ENCODE measurements at places on chromosomes 1 and 21. TPM values are rescaled to one million over a fixed set of nuclear protein-coding genes. Genes with fewer than 3 reads are reported as not detected.

- DNase-seq, result peak; percentile 78
These were observed 122.8 kb upstream of the USP24 start for GRCh38 chr1:55337801-55338447.

DNA sequence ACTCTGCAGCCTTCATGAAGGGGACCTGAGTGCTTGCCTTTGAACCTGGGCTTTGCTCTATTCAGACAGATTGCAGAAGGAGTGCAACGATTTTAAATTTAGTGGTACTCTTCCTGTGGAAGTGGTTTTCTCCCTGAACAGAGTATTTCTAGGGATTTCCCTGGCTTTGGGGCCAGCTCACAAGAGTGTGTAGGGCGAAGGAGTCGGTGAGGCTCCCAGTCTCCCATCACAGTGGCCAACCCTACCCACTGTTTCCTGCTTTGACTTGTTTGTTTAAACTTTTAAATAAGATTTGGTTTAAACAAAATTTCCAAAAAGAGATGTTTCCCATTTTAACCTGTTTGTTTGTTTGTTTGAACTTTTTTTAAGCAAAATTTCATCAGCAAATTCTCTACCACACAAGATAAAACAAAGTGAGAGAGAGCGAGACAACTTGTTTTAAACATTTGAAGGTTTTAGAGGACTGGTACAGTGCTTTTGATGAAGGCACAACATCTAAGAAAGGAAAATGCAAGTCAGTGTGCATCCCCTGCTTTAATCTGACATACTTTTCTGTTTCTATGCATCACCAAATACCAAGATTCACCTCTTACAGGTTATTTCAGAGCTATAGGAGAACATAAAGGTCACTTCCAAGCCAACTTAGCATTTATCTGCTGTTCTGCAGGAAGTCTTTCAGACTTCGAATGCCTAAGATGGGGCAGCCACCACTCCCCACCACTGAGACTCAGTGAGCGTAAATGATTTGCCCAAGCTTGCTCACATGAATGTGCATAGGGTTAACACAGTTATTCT lies 6.6 kb downstream of the SELP start:
- no peak for DNase-seq

- DNase-seq, result peak; percentile 95
These were observed 68.1 kb downstream of the URB2 start for GRCh38 chr1:229694053-229694693.

GRCh38 chr1:231387770-231388669 lies 34.1 kb downstream of the EGLN1 start:
- peak; percentile 51 for DNase-seq

DNA sequence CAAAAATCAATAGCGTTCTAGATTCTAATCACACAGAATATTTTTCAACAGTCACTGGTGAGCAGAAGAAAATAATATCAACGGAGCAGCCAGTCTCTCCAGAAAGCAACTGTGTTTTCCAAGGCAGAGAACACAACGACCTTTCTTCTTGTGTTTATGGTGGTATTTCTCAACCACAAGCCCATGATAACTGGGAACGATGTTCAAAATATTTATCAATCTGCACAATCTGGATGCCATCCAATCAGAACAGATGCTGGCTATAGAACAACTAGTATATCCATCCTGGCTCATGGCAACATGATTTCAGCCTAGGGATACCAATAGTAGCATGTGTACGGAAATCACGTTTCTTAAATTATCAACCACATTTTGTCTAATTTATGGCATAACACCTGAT lies 162.7 kb upstream of the RUNX1 start:
- DNase-seq, result no peak

DNA sequence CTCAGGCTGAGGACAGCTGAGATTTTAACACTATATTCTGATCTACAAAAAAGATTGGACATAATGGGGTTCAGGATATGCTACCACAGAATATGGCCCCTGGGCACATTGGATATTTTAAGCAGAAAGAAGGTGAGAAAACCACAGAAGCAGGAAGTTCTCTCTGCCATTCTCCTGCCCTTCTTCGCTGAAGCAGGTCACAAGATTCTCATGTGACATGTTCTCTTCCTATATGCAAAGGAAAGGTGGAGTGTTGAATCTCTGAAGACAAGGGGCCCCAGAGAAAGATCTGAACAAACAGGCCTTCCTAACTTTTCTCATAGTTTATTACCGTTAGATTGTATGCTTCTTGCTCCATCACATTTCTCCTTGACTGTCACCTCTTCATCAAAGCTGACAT lies 285.7 kb downstream of the S1PR1 start:
- no peak for DNase-seq

- no peak for DNase-seq
These were observed 48.6 kb upstream of the RGL1 start for GRCh38 chr1:183756326-183756725.

GRCh38 chr1:42971841-42972291 lies 13.2 kb upstream of the SLC2A1 start:
- DNase-seq, result peak; percentile 95

DNA sequence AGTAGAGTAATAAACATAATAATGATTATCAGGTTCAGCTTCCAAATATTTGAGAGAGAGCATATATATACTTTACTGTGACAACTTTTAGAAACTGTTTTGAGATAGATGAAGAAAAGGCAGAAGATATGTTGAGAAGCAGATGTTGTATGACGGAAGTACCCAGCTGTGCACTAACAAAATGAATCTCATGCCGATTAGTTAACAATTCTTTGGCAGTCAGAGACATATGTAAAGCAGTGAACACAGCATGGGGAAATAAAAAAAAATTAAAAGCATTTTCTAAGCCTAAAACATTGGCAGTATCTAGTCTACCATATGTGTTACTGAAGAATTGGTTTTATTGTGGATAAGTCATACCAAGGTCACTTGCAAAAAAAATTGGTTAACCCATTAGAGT lies 51.8 kb downstream of the MAGI3 start:
- no peak for DNase-seq

DNA sequence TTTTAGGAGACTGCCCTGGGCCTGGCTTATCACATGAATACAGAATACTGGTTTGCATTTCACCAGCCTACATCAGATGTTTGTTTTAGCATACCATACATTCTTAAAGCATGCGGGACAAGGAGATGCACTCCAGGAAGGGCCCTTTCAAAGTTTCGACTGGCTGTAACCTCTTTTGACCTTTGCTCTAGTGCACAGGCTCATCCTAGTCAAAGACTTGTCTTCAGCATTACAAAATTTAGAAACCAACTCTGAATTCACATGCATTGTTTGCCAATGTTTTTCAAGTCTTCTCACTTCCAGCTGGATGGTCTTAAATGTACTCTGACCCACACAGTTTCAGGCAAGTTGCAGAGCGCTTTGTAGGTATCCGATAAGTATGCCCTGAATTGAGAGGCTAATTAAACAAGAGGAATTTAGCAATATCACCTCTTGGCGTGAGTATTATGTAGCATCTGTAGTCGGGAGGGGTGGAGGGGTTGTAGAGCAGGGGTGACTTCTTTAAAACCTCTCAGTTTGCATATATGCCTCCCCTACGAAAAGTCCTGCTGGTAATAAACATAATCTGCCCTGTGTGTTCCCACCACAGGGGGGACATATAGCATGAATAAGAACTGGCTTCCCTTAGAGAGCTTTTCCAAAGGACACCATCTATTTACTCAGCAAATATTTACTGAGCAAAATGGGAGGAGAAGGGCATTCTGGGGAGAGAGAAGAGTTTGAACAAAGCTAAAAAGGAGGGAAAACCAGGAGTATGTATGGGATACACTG lies 24.4 kb upstream of the AHCYL1 start:
- DNase-seq, result peak; percentile 71

DNA sequence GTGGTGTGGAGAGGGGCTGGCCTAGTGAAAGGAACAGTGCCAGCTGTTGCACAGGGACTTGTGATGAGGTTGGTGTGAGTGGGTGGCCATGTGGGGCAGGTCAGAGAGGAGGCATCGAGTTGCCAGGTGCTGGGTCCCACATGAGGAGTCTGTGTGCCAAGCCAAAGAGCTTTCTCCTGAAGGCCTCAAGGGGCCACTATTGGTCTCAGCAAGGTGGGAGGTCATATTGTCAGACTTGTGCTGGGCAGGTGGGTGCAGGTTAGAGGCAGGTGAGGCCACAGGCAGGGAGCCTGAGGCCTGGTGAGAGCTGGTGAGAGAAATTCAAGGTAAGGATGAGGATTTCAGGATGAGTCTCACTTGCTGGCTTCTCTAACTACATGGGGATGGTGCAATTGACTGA lies 256.8 kb downstream of the DISC1 start:
- DNase-seq, result no peak

- DNase-seq, result no peak
These were observed 46.7 kb downstream of the VANGL2 start for GRCh38 chr1:160446945-160447600.

- DNase-seq, result peak; percentile 21
These were observed 103.8 kb downstream of the SLC45A1 start for GRCh38 chr1:8421721-8422120.

- no peak for DNase-seq
These were observed 1.8 kb downstream of the SH2D5 start for GRCh38 chr1:20730690-20731056.

DNA sequence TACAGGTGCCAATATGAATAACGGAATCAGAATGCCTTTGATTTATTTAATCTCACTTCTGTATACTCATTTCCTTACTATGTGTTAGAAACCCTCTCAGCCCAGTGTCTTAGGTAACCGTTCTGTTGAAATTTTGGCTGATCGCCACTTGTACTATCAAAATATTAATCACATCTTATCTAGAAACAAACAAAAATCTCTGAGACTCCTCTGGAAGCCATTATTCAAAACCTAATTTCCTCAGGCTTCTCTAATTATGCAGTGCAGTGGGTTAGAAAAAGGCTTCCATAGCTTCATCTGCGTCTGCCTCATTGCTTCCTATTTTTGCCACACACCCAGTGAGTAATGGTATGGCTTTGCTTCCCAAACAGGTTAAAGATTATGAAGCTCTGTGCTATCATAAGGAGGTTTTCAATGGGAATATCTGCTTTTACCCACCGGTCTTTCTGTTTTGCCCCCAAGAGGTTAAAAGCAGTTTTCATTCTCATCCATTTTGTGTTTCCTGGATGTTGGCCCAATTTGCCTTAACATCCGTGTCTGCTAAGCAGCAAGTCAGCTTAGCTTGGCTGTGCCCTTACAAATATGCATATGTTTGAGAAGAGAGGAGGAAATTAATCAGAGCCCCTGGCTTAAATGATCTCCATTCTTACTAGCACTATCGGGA lies 129.6 kb downstream of the RYR2 start:
- no peak for DNase-seq

- no peak for DNase-seq
These were observed 204.7 kb downstream of the BARHL2 start for GRCh38 chr1:90512441-90512840.

- no peak for DNase-seq
These were observed 110.4 kb downstream of the RNF220 start for GRCh38 chr1:44515416-44515815.

RNU1-1 gene
- under 0.01 TPM for total RNA-seq

OR2W3 gene
- total RNA-seq, result not detected

TEX38 gene
- total RNA-seq, result not detected

EPB41 gene
- total RNA-seq, result 12.8 TPM

OVAAL gene
- 0.68 TPM for total RNA-seq

All from RPMI7951 (cell line).